ENCODE measurements at places on chromosomes 2 and 18. TPM values are rescaled to one million over a fixed set of nuclear protein-coding genes. Genes with fewer than 3 reads are reported as not detected.

Gene FBXO15
- 1.7 TPM for total RNA-seq

Gene DUSP2
- 0.17 TPM for total RNA-seq

Gene PFN4
- not detected for total RNA-seq

Gene ACTR3
- total RNA-seq: 456 TPM

DNA sequence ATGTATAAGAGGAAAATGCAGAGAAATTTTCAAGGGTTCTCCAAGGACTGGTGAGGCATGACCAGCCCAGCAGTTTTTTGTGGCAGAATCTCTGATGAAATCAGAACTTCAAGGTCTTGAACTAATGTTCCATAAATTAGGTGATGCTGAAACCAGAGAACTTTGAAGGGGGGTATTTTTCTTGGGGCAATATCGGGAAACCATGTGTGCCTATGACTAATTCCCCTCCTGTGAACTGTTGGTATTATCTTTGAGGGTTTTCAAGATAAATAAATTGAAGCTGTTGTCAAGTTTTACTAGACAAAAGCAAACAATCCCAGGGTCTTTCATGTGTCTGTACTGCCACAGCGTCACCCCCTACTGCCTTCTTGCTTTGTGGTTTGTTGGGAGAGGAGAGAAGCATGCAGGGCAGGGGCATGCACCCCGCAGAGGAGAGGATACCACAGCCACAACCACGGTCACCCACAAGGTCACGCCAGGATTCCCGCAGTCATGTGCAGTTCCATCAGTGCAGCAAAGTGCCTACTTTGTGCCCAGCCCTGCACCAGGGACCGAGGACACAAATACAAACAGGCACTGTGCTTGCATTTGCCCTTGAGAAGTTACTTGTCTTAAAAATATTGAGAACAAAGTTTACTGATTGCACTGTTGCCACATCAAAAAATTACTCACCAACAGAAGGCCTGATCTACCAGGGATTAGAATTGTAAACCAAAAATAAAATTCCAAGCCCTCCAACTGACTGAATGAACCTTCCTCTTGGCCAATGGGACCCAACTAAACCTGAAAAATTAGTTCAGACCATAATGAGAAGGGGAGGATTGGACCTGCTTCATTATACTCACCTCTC is 413.3 kb upstream of the TRIB2 start:
- peak; percentile 99 for DNase-seq

Gene MDH1B
- total RNA-seq: 3.7 TPM

GRCh38 chr2:26571316-26571715 is 69.8 kb downstream of the CIB4 start:
- DNase-seq: no peak

Gene ZNF2
- 10.3 TPM for total RNA-seq

Gene ANKRD30B
- not detected for total RNA-seq

GRCh38 chr2:147294825-147295392 is 549.9 kb upstream of the ACVR2A start:
- peak; percentile 96 for DNase-seq

Gene HSBP1L1
- 13.1 TPM for total RNA-seq
